ENCODE measurements at places on chromosomes 13 and 19.

DNA sequence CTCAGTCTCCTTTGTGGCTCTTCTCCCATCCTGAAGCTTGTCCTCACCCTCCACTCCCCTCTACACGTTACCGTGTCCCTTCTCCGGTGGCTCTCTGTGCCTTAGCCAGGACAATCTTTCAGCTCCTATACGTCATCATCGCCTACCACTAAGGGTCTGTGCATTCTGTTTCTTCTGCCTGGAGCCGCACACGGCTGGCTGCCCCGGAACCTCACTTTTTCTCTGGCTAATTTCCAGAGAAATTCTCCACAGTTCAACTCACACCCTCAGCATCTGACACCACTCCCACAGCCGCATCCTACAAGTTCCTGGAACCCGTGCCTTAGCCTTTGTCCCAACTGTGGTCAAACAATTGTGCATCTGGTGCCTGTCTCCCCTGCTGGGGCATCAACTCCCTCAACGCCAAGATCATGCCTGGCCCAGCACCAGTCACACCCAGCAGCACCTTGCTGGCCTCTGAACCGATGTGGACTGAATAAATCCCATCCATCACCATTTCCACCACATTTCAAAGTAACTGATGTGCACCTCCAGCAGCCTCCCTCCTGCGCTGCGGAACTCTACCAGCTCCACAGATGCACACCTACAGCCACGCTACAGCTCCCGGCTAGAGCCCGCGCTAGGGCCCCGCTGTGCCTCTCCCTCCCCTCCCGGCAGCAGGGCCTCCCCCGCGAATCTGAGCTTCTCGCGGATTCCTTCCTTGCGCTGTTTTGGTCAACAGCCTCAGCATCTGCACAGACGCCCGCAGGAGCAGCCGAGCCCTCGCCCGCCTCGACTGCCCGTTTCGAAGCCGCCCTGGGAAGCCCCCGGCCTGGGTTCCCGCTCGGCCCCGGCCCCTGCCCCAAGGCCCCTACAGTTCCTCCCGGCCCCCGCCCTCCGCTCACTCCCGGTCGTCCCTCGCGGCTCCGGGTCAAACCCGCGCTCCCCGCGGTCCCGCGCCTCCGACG, 689 bp downstream of the DCUN1D2 start:
- peak; percentile 68 for DNase-seq

GRCh38 chr19:29837448-29837981, 25.7 kb downstream of the CCNE1 start:
- DNase-seq = no peak

- DNase-seq = no peak
These were observed 49.4 kb upstream of the DOCK9 start for GRCh38 chr13:99027260-99027659.

- peak; percentile 93 for DNase-seq
These were observed at the start of gene CHERP for GRCh38 chr19:16542045-16542909. Gene CHERP (minus strand): TSS chr19:16542437. CDS start chr19:16542378, 59 bp downstream.

DNA sequence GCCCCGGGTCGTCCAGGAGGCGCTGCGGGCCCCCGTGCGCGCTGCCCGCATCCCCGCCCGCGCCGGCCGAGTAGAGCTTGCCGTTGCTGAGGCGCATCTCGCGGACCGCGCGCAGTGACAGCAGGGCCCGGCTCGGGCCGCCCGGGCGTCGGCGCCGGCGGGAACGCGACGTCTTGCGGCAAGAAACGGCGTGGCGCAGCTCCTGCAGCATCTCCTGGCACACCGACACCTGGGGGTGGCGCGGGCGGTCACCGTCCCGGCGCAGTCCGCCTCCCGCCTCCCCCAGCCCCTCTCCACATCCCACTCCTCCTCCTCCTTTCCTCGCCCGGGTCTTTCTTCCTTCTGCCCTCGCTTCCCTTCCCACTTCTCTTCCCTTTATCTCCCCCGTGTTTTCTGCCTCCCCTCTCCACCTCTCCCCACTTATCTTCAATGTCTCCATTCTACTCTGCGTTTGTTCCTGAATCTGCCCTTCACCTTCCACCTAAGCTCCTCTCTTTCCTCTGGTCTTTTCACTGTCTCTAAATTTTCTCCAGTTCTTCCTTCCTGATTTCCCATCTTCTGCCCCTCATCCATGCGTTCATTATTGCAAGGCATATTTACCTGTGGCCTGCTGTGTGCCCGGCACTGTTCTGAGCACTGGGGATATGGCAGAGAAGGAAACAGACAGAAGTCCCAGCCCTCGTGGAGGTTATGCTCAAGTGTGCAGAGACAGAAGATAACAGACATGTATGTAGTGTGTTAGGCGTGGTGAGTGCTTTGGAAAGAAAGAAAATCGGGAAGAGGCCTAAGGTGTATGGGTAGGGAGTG, 5.2 kb upstream of the ATP1A3 start:
- DNase-seq = no peak

- no peak for DNase-seq
These were observed 34.9 kb downstream of the CAB39L start for GRCh38 chr13:49409008-49409407.

DNA sequence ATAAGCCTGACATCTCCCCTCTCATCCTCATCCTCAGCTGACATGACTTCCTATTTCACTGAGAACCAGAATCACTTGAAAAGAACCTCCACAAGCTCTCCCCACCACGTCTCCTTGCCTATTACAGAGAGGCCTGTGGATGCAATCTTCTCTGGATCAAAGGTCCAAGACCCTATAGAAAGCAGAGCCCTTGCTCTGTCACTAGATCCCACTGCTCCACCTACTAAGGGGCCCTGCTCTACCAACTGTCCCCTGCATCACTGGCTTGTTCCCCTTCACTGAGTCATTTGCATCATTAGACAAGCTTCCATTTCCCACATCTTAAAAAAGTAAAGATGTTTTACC, 40.8 kb downstream of the RCBTB2 start:
- no peak for DNase-seq

DNA sequence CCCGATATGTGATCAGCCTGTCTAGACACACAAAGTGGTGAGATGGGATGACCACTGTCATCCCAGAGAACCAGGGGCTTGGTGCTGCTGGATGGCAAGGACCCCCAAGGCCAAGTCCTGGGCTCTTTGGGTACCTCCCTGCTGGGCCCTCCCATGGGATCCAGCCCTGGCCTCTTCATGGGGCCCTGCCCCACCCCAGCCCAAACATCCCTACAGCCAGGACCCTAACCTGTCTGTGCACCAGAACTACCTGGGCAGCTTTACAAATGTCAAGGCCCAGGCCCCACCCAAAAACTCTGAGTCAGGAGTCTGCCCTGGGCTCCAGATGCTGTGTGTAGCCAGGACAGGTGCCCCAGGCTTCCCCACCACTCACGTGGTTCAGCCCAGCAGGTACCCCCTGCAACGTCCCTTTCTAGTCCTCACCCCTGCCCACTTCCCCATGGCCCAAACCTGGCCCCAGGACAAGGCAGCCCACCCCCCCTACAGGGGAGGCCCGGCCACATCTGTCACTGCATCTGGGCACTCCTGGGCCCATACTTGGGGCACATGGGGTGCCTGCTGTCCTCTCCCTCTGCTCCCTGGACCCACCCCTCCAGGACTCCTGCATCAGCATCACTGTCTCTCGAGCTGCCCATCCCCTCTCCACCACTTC, 233.5 kb downstream of the TUBA3C start:
- no peak for DNase-seq

DNA sequence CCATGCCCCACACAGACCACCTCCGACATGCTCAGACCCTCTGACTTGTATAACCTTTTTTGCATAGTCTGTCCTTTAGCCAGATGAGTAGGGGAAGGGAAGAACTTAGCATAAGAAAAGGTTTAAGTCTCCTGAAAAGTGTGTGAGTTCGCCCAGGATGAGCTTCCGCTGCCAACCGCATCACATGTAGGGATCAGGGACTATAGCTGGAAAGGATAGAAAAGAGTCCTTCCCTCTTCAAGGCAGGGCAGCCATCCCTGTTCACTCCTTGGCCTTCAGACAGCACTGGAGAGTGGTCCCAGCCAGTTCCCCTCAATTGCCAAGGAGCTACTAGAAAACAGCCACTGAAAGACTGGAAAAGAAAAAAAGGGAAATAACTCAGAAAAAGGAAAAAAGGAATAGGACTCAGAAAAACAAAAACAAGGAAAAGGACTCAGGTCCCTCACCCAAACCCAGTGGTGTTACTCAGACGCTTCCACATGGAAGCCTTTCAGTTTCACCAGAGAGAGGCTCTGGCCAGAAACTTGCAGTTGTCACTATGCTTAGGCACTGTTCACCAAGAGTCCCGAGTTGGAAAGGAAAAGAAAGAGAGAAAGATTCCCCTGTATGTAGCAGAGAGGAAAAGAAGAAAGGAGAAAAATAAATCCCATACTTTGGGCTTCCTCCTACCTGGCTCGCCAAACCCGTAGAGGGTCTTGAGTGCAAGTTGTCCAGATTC, 5.6 kb upstream of the TM9SF2 start:
- DNase-seq = no peak

DNA sequence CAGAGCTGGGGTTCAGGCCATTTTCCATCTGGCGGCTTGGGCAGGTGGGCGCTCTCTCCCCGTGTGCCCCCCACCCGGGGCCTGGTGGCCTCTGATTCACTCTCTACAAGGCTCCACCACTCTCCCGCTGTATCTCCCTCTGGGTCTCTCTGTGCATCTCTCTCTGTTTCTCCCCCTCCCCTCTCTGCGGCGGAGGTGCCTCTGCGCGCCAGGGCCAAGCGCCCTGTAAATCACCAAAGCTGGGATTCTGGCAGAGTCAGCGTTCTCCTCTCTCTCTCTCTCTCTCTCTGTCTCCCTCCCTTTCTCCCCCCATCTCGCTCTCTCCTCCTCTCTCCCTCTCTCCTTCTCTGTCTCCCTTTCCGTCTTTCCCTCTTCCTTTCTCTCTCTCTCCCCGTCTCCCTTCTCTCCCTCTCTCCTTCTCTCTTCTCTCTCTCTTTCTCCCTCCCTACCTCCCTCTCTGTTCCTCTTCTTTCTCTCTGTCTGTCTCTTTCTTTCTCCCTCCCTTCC, 3.9 kb downstream of the NFIC start:
- no peak for DNase-seq

DNA sequence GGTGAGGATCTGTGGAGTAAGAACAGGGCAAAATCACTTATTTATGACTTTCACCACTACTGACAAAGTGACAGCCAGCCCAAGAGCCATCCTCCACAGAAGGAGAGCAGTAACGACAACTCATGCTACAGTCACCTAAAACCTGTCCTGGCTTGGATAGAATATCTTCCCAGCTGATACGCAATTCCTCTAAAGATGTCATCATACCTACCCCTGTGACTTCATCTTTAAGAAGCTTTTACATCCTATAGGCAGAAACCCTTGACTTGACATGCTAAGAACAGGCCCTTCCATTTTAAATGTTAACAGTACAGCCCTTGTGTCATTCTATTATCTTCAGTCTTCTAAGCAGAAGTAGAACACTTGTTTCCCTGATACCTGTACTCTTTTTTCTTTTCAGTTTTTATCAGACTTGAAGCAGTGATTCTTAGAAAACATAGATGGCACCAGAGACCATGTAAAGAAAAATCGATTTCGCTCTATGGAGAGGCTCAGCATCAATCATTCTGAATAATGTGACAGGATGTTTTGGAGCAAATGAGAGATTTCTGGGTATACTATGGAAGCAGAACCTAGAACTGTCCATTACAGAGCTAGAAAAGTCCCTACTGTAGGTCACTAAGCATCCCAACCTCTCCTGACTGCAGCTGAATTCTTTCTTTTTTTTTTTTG, 20.1 kb downstream of the STOML3 start:
- no peak for DNase-seq

Measured in iris pigment epithelial cell (primary cell).